GM04504 (cell line): ENCODE measurements at places on chromosomes 4 and X.
A peak's percentile ranks its signal among the peaks of the same experiment; 100 is the strongest.

DNA sequence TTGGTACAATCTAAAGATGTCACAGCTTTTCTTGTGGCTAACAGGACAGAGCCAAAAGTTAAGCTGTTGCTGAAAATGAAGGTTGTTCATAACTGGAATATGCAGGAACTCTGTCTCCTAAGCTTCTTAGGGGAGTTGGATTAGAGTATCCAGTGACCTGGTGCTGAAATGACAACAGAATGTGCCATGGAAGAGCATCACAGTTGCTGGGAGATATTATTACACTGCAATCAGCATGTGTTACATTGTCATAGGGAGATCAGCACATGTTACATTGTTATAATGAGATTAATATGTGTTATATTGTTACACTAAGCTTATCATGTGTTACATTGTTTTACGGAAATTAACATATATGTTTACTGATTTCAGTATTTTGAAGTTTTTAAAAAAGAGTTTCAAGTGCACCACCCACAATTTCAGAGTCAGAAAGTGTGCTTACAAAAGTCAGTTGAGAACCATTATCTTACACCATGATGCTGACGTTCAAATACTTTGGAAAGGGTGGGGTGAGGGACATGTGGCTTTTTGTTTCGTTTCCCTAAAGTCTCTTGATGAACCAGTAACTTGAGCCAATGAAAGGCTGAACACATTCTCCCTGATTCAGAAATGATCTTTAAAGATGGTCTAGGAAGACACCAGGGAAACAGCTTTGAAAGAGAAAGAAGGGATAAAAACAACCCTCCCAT is 113.4 kb downstream of the DRD5 start:
- no peak for DNase-seq

DNA sequence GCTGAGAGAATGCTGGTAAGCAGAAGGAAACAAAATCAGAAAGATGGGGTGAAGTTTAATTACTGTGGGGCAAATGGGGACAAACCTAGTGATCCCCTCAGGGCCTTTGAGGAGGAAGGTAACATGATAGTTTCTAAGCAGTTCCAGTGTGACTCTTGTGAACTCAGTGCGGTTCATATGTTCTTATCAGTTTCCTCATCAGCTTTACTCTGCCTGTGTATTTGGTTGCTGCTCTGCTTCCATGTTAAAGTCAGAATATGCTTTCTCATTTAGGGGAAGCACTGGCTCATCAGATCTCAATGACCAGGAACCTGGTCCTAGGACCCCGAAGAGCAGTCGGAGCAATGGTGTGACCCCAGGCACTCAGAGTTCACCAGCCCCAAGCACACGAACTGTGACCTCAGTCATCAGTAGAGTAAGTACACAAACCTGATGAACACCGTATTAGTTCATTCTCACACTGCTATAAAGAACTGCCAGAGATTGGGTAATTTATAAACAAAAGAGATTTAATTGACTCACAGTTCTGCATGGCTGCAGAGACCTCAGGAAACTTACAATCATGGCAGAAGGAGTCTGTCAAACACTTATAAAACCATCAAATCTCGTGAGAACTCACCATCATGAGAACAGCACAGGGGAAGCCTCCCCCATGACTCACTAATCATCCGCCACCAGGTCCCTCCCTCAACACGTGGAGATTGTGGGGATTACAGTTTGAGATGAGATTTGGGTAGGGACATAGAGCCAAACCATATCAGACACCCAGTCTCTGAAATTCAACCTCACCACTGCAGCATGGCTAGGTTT is 83.0 kb downstream of the SYTL5 start:
- no peak for DNase-seq

GRCh38 chrX:65841263-65841662 is 173.8 kb downstream of the MSN start:
- DNase-seq: no peak

GRCh38 chr4:55635741-55636655 is at the start of gene NMU:
TSS of gene NMU (minus strand) at chr4:55636298. CDS start at chr4:55636192, 106 bp downstream.
- no peak for DNase-seq

GRCh38 chr4:101142259-101142658 is 205.1 kb downstream of the PPP3CA start:
- no peak for DNase-seq

DNA sequence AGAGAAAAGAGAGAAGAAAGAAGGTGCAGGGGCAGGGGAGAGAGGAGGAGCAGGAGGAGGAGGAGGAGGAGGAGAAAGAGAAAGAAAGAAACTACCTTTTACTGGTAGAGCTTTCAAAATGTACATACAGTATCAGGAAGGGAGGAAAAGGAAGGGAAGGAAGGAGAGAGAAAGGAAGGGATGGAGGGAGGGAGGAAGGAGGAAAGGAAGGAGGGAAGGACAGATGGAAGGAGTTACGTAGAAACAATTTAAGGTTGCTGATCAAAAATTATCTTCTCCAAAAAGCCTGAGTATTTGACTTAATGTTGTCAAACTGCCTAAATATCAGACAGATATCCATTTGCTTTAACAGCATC is 13.4 kb downstream of the TBC1D9 start:
- no peak for DNase-seq

DNA sequence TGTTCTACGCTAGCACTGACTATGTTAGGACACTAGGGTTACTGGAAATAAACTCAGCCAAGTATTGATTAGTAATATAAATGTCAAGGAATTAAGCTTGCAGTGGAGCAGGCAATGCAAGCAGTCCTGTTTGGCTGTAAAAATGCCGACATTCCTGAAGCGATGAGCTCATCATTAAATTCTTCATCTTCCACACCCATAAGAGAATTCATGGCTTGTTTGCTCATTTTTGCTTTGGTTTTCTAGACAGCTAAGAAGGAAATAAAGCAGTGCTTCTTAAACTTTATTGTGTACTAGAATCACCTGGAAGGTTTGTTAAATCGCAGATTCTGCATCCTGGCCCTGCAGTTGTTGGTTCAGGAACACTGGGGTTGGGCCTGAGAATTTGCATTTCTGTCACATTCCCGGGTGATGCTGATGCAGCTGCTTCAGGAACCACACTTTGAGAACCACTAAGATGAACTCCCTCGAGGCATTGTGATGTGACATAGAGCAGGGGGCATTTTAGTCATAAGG is 17.8 kb downstream of the ANXA3 start:
- peak; percentile 38 for DNase-seq
